NCI-H1092 (cell line): ENCODE measurements at places on chromosomes 6 and 20.

DNA sequence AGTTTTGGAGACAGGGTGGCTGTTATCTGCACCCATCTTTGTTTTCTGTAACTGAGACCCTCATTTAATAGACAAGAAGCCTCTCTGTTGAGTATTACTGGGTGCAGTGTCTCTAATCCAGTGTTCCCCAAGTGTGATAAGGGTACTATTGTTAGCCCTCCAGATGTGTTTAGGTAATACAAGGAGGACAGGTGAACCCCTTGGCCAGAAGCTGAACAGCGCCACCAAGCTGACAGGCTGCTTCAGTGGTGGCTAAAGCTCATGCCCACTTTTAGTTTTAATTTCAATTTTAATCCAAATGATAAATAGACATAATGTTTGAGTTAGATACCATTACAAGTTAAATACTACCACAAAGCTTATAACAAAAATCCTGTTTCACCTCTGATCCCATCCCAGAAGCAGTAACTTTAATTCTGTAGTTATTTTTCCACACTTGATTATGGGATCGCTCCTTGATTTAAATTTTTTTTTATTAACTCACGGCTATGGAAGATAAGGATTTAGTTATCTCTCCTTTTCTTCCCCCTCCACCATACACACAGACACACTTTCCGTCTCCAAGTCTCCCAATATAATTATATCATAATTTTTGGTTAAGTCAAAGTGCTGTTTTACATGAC lies 8.4 kb upstream of the STK35 start:
- DNase-seq, result no peak

- no peak for DNase-seq
Observed at GRCh38 chr20:4453359-4453758, 268.4 kb upstream of the PRND start.

DNA sequence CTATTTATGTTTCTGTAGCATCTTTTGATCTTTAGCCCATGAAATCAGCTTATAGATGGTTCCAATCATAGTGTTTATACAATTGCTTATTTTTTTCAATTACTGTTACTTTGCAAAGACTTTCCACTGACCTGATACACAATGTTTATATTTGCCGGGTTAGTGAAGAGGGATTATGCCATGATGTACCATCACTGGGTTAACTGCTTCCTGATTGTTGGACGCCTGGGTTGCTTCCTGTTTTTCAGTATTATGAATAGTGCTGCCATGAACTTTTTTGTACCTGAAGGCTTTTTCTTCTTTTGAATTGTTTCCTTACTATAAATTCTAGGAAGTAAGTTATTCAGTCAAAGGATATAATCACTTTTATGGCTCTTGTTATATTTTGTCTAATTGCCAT lies 6.9 kb downstream of the MANBAL start:
- DNase-seq, result no peak

GRCh38 chr20:56820984-56821383 lies 191.9 kb downstream of the TFAP2C start:
- no peak for DNase-seq

GRCh38 chr20:21399005-21399475 lies 1.7 kb upstream of the NKX2-4 start:
- no peak for DNase-seq

GRCh38 chr6:33490198-33490597 lies 35.8 kb downstream of the ZBTB9 start:
- no peak for DNase-seq

DNA sequence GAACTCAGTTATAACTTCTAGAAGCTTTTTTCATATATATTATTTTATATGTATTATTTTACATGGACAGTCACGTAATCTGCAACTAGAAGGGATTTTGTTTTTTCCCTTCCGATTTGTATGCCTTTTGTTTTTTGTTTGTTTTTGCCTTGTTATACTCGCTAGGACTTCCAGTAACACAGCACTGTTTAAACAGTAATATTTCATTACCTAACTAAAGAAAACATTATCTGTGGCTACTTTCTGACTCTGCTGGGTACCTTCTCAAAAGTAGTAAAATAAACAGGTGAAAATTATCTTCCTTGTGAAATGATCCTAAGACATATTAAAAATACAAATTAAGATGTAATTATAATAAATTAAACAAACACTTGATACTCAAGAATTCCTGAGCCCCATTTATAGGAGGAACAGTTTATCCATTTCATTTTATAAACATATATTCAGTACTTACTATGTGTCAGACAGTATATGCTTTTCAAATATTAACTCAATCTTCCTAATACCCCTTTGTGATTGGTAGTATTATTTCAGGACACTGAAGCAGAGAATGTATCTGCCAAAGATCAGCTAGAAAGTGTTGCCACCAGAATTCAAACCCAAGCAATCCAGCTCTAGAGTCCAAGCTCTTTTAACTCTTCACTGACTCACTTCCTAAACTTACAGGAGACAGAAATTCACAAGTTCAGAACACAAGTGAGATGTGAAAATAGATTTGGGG lies 65.3 kb downstream of the MAP3K5 start:
- DNase-seq, result no peak

GRCh38 chr6:151101161-151101815 lies 138.5 kb upstream of the AKAP12 start:
- no peak for DNase-seq

- no peak for DNase-seq
Observed at GRCh38 chr6:128403618-128404444, 116.6 kb downstream of the PTPRK start.

DNA sequence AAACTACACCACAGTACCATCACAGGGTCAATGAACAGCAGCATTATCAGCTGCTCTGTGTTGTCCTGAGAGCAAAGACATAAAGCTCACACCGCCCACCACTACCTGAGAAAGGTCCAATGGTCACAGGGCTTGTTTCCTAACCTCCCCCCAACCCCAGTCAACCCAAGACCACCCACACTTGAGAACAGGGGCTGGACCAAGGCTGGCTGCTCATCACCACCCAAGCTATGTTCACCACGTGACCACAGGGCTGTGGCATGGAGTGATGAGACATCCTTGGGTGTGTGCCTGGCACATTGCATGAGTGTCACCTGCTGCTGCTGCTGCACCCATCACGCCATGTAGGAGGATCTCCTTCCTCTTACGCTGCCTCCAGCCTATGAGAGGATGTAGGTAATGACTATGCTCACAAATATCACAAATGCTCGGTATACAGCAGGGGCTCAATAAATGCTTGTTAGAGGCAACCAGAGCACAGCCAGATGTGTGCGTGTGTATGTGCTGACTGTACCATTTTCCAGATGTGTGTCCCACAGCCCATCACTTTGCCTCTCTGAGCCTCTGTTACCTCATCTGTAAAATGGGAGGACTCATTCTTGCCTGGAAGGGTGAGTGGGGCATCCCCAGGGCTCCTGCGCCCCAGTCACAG lies 23.3 kb upstream of the SIRPA start:
- no peak for DNase-seq
